ENCODE measurements at places on chromosomes 7 and 10.
A peak's percentile ranks its signal among the peaks of the same experiment; 100 is the strongest.

- DNase-seq: no peak
These were observed 296.7 kb upstream of the GNAI1 start for GRCh38 chr7:79837915-79838314.

DNA sequence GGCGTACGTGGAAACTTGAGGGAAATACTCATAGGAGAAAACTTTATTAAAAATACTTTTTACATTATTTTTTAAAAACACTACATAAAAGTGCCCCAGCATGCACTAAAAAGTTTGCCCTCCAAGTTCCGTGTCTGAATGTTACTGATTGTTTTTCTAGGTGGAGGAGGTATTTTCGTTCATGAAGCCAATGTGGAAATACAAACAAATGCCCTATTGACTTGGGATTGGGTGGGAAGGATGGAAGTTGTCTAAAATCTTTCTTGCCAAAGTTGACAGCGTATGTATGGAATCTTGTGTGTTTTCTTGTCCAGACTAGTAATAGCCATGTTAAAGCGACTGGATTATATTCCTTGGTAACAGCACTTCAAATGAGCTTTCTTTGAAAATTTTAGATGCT lies 1.2 kb downstream of the PROSER2 start:
- peak; percentile 23 for DNase-seq

GRCh38 chr7:13307040-13307439 lies 619.6 kb downstream of the ARL4A start:
- no peak for DNase-seq

DNA sequence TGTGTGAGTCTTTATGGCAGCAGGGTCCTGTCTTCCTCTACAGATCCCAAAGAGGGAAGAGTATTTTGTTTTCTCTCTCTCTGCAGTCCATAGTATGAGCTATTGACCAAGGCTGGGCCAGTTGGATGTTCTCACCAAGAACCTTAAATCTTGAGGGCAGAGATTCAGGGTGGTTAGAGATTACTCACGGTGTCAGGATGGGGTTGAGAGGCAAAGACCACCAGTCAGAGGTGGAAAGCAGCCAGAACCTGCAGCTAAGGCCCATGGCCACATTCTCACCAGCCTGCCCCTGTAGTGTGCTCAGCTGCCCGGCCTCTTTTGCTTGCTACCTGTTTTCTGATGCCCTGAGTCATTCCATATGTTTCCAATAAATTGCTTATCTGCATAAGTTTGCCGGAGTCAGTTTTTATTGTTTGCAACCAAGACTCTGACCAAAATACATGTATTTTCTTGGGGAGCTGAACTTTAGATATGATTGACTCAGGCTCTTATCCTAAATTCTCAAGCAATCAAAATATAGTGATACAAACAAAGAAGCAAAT lies 67.0 kb downstream of the MAP3K8 start:
- DNase-seq: no peak

GRCh38 chr7:139857791-139858190 lies 28.7 kb downstream of the TBXAS1 start:
- DNase-seq: no peak

DNA sequence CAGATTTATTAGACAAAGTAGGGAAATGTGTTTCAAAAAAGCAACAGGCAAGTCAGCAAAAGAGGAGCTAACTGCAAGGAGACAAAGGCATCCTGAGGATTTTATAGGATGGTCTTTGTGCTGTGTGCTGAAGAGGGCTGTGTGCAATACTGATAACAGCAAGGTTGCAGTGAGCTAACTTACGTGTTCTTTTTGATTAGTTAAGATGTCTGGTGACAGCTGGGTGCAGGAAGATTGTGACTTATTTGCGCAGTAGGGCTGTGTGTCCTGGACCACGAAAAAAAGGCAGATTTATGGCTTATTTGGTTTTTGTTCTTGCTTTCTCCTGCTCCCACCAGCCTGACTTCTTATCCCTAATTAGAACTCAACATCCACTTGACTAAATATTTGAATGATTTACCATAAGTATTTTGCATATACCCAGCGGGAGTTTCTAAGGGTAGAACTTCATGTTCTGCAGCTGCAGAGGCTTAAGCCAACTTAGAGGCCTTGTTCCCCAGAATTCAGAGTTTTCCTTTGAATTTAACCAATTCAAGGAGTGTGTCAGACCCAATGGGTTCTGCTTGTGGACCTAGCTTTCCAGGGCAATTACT lies 119.0 kb downstream of the ANKRD26 start:
- DNase-seq: no peak

- no peak for DNase-seq
These were observed 21.2 kb downstream of the TECTB start for GRCh38 chr10:112304267-112304859.

DNA sequence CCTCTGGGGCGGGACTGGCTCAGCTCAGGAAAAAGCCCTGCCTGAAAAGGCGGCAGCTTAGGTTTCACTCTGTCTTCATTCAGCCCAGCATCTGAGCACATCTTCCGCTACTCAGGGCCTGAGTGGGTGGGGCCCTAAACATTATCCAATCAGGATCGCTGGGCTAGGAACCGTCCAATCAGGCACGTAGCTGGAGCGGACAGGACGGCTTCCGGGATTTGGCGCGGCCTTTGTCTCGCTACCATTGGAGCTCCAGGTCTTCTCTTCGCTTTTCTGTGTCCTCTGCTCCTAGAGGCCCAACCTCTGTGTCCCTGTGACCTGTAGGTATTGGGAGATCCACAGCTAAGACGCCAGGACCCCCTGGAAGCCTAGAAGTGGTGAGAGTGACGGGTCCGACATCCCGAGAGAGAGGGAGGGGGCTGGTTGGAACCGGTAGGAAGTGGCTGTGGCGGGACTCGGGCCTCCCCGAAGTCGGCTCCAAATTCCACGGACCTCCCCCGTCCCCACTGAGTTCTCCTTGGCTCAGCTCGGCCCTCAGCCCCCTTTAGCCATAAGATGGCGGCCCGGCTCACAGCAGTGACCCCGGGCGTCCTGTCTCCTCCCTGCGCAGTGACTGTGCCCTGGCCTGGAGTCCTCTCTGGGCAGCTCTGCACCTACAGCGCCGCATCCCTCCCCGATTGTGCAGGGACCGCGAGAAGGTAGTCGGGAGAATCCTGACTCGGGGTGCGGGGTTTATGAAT lies 99.1 kb downstream of the ZNF680 start:
- peak; percentile 53 for DNase-seq

DNA sequence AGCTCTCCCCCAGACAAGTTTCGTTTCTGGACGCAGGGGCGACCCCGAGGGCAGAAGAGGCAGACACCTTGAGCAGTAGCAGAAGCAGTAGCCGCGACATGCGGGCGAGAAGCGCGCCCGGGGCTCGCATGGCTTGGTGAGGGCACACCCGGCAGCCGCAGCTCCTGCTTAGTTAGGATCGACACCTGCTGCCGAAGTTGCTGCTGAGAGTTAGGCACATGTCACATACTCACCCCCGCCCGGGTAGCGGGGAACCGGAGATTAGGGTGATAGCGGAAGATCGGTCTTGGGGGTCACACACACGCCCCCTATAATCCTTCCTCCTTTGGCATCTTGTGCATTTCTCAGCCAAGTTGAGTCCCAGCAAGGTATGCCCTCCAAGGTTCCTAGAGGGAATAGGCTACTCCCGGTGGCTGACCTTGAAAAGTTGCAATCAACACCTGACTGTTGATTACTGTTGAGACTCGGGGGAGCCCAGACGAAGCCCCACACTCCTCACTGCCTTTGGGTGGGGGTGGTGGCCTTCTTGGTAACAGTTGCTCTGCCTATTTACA lies 668 bp downstream of the GPR37 start:
- DNase-seq: peak; percentile 2

DNA sequence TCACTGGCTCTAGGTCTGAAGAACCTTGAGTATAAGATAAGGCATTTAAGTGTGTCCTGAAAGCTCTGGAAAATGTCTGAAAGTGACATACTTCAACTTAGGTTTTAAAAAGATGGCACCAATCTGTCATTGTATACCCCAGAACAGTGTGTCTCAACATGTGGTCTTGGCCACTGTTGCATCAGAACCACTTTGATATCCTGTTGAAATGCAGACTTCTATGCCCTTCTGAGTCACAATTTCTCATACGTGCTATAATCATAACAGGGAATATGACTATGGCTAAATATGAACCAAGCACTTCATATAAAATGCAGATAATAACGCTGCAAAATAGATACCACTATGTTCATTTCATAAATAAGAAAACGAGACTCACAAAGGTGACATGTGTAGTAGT lies 38.0 kb upstream of the GPAM start:
- DNase-seq: peak; percentile 40

- no peak for DNase-seq
These were observed 77.3 kb downstream of the FAM13C start for GRCh38 chr10:59285073-59285472.

DNA sequence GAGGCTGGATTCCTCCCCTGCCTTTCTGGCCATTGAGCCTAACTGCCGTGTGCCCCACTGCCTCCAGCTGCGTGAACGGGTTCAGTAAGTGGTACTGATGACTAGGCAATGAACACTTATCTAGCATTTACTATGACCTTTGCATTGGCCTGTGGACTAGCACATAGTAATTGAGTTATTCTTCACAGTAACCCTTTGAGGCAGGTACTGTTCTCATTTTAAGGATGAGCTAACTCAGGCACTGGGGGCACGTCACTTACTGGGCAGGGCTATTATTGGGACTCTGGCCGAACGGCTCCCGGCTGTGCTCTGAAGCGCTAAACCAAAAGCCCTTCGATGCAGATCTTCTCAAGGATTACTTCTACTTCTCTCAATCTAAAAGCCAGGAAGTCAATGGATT lies 38.3 kb downstream of the WIPF3 start:
- DNase-seq: no peak

- DNase-seq: no peak
These were observed 72.5 kb downstream of the CTBP2 start for GRCh38 chr10:125087897-125088215.

GRCh38 chr7:50679218-50680007 lies 103.3 kb downstream of the GRB10 start:
- DNase-seq: peak; percentile 50

- DNase-seq: peak; percentile 34
These were observed 276.5 kb downstream of the MAGI2 start for GRCh38 chr7:79176859-79177477.

GRCh38 chr10:118569241-118569881 lies 26.1 kb downstream of the PRLHR start:
- no peak for DNase-seq

DNA sequence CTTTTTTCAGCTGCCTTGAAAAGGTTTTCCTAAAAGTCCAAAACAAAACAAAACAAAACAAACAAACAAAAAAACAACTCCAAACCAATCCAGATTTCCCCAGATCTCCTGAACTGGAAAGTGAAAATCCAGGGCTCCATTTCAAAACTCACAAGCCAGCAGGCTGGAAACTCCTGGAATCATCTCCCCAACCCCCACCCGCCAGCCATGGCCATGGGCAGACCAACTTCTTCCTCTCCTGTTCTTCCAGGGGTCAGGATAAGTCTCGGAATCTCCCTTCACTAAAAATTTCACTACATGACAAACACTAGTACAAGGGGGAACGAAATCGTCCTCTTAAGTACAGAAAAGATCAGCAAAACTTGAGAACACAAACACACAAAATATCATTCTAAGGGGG lies 40.4 kb downstream of the GNA12 start:
- no peak for DNase-seq

DNA sequence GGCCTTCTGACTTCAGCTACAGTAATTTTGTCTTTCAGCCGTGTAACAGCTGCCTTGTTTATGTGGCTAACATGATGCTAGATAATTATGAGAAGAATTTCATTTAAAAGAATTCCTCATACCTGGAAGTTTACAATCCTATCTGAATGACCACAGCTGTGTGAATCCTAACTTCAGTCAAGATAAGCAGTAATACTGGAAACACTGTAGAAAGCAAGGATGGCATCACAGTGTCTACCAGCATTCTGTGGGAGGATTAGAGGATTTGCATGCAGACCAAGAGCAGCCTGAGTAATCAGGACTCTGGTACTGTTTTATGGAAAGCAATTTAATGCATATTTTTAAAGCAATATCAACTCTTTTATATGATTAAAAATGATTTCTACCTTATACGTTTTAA lies 282.4 kb downstream of the EXOC4 start:
- DNase-seq: no peak

- DNase-seq: no peak
These were observed 75.9 kb downstream of the VSTM4 start for GRCh38 chr10:49039409-49039808.

DNA sequence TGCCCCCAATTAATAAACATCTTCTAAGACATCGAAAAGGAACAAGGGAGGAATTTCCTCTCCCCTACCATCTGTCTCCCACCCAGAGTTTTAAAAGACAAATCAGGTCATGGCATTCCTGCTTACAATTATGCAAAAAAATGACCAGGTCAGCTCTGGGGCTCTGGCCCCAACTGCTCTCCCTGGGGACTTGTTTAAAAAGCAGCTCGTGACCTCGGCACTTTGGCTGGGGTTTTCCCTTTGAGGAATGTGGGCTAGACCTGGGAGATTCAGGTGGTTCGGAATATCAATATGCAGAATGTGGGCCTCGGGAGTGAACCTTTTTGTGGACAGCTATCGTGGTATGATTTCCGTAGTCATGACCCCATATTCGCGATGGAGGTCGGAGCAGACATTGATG lies 648 bp upstream of the RADIL start:
- DNase-seq: no peak

GRCh38 chr10:43574001-43574892 lies at the start of gene ZNF239:
Gene ZNF239 (minus strand): TSS chr10:43574616. CDS start chr10:43558079, 16,537 bp downstream.
- peak; percentile 61 for DNase-seq

GRCh38 chr7:148031811-148032210 lies 558.8 kb upstream of the C7orf33 start:
- no peak for DNase-seq

GRCh38 chr7:85426487-85426960 lies 239.7 kb upstream of the SEMA3D start:
- no peak for DNase-seq

DNA sequence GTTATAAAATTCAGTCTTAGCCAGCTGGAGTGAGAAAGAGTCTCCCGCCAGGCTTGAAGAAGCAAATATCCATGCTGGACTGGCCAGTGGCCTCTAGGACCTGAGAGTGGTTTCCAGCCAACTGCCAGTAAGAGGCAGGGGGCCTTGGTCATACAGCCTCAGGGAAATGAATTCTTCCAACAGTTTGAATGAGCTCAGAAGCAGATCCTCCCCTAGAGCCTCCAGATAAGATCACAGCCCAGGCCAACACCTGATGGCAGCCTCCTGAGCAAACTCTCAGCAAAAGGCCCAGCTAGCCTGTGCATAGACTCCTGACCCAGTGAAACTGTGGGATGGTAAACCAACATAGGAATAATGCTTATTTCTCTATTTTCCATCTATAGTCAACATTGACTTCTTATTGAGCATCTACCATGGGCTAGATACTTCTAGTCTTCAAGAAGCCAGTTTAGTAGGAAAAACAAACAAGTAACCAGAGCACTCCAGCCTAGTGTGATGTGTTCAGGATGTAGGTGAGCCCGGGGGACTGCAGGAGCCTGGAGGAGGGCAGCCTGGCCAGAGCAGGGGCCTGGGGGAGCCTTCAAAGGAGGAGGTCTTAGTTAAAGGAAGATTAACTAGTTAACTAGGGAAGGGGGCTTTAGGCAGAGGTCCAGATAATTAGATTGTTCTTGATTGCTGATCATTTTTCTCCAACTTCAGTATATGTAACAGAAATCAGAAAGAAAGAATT lies 115.4 kb upstream of the ADO start:
- DNase-seq: no peak
